Left ventricle myocardium inferior (tissue), 1 donor: ENCODE measurements at places on chromosomes 3 and 15. TPM values are rescaled to one million over a fixed set of nuclear protein-coding genes. Genes with fewer than 3 reads are reported as not detected.

DNA sequence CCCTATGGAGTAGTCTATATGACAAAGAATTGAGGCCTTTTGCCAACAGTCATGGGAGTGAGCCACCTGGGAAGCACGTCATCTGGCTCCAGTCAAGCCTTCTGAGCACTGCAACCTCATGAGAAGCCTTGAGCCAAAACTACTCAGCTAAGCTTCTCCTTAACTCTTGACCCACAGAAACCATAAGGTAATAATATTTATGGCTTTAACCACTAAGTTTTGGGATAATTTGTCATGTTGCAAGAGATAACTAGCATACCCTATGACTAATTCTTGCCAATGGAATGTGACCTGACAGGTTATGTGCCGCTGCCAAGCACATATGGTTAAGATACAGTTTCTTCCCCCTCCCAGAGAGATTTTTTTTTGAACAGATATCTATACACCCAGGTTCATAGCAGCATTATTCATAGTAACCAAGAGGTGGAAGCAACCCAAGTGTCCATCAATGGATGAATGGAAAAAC, 11.8 kb upstream of the SLC6A11 start:
- no peaks in the 10 kb centered on the region for H3K36me3 ChIP-seq
- H3K27me3 ChIP-seq, result peaks cover 73% of the 10 kb centered on the region
- no peak for DNase-seq
- no peak overlapping the region for H3K27ac ChIP-seq

DNA sequence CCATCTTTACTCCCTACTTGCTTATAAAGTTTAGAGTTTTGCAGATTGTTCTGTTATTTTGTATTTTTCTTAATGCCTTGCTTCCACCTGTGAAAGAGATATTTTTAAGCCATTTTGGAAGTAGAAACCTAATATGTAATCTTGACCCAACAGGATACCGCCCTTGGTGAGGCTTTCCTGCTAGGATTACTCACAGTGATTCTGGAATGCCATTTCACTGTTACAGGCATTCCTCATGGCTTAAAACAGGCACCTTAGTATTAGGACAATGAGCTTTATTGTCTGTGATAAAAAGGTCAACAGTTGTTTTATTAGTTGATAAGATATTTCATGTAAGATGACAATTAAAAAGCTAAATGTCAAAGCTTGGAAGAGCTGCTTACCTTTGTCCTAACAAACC, 58.2 kb downstream of the PHLDB2 start:
- peaks cover 86% of the 10 kb centered on the region for H3K4me1 ChIP-seq
- peaks cover 69% of the 10 kb centered on the region for H3K36me3 ChIP-seq
- no peak overlapping the region for H3K4me3 ChIP-seq
- peak overlapping the region; percentile 51 for H3K27ac ChIP-seq

DNA sequence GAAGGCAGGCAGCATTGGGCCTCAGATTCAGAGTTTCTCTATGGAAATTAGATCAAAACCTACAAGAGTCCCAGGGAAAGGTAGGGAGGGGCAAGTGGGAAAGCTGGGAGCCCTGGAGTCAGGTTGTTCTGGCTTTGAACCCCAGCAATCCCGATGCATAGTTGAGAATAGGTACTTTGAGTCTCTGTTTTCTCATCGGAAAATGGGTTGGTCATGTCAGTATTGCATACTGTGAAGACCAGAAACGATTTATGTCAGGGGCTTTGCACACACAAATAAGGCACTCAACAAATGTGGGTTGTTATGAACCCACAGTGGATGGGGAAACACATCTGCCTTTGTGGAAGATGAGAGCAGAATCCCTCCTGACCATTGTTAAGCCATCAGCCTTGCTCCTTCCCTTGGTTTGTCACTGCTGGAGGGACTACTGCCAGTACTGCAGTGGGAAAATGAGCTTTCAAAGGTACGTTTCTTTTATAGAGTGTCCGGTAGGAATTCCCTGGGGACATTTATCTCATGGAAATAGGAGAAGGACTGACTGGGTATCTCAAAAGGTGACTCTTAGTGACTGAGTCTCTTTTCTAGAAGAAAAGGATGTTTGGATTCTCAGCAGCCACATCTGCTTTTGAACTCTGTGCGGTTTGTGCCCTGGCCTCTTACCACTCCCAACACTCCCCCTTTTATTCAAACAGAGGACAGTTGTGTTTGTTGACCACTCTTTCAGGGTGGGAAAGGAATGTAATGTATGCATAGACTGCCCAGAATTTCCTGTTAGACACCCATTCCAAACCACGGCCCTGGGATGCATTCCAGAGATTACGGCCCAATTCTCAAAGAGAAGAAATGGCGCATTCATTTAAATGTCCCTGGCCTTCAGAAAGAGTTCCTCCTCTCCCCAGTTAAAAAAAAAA, 54.6 kb upstream of the VILL start:
- peaks cover 53% of the 10 kb centered on the region for H3K4me1 ChIP-seq
- H3K36me3 ChIP-seq, result no peaks in the 10 kb centered on the region
- H3K27me3 ChIP-seq, result no peaks in the 10 kb centered on the region
- H3K4me3 ChIP-seq, result no peak overlapping the region
- DNase-seq, result no peak

DNA sequence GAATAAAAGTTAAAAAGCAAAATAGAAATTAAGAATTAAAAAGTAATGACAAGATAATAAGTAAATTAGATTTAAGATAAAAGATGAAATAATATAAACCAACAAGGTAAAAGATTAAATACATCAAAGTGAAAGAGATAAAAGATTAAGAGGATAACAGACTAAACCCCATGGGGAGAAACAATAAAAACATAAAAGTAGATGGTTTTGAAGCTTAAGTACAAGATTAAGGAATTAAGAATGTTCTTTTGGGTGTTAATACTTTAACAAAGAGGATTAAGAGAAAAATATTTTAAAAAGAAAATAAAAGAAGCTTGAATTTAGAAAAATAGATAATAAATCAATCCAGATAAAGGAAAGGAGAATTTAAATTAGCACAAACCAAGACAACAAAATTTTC, 85.4 kb downstream of the SQOR start:
- H3K4me3 ChIP-seq, result no peak overlapping the region
- no peaks in the 10 kb centered on the region for H3K36me3 ChIP-seq
- H3K27me3 ChIP-seq, result no peaks in the 10 kb centered on the region
- H3K4me1 ChIP-seq, result peaks cover 4% of the 10 kb centered on the region
- no peak for DNase-seq

- H3K27me3 ChIP-seq, result no peaks in the 10 kb centered on the region
- peak overlapping the region; percentile 100 for H3K27ac ChIP-seq
- peaks cover 55% of the 10 kb centered on the region for H3K4me1 ChIP-seq
- DNase-seq, result peak; percentile 98
- H3K4me3 ChIP-seq, result peak overlapping the region; percentile 98
These were observed 852 bp upstream of the BHLHE40 start for GRCh38 chr3:4978204-4978965.

DNA sequence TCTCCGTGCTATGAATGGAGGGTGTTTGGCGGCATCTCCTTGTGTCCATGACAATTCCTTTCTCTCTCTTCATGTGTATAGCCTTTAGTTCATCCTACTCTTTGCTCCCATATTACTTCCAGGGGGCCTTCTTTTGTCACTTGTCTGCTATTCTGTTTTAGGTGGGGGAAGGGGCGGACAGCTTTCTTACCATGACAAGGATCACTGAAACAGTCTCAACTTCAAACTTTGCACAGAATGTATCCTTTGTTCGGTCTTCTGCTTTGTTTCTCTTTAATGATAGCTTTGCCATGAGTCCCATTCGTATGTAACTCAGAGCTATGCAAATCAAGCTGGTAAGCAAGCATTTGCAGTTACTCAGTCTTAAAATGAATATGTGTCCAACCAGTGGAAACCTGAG, 294.2 kb downstream of the TIGIT start:
- no peak overlapping the region for H3K27ac ChIP-seq
- peaks cover 5% of the 10 kb centered on the region for H3K36me3 ChIP-seq
- H3K4me3 ChIP-seq, result no peak overlapping the region
- H3K27me3 ChIP-seq, result no peaks in the 10 kb centered on the region

DNA sequence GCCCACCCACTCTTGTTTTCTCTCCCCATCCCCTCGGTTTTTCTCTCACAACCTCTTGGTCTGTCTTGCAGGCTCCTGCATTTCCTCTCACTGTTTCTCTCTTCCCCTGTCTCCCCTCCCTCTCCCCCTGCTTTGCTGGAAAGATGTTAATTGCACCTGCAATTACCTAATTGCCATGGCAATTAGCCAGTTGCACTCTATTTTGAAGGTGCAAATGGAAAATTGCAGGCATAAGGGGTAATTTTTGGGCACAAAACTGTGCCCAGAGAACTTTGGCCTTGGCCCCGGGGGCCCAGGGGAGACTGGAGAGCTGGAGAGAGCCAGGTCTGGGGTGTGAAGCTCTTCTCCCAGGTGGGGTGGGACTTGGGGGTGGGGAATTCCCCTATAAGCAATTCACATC, 164.5 kb upstream of the TLE3 start:
- DNase-seq, result no peak
- no peaks in the 10 kb centered on the region for H3K36me3 ChIP-seq
- no peak overlapping the region for H3K27ac ChIP-seq
- peaks cover 13% of the 10 kb centered on the region for H3K27me3 ChIP-seq
- peaks cover 58% of the 10 kb centered on the region for H3K4me1 ChIP-seq

- H3K36me3 ChIP-seq, result no peaks in the 10 kb centered on the region
- no peak overlapping the region for H3K27ac ChIP-seq
- H3K27me3 ChIP-seq, result no peaks in the 10 kb centered on the region
- no peaks in the 10 kb centered on the region for H3K4me1 ChIP-seq
- no peak overlapping the region for H3K4me3 ChIP-seq
These were observed 442.9 kb downstream of the EDEM1 start for GRCh38 chr3:5630406-5630805.

- H3K4me1 ChIP-seq, result peaks cover under 1% of the 10 kb centered on the region
- no peak overlapping the region for H3K27ac ChIP-seq
- no peaks in the 10 kb centered on the region for H3K36me3 ChIP-seq
- DNase-seq, result no peak
These were observed 205.4 kb upstream of the TRIM42 start for GRCh38 chr3:140472306-140473020.

GRCh38 chr15:42401544-42402454, 42.5 kb downstream of the CAPN3 start:
- H3K36me3 ChIP-seq, result peaks cover 25% of the 10 kb centered on the region
- no peak overlapping the region for H3K4me3 ChIP-seq
- no peaks in the 10 kb centered on the region for H3K4me1 ChIP-seq
- no peaks in the 10 kb centered on the region for H3K27me3 ChIP-seq

- peaks cover 16% of the 10 kb centered on the region for H3K4me1 ChIP-seq
- no peak overlapping the region for H3K27ac ChIP-seq
- no peak for DNase-seq
- no peak overlapping the region for H3K4me3 ChIP-seq
- no peaks in the 10 kb centered on the region for H3K36me3 ChIP-seq
- H3K27me3 ChIP-seq, result peaks cover 28% of the 10 kb centered on the region
These were observed 190.6 kb downstream of the SHQ1 start for GRCh38 chr3:72657666-72658065.

- no peak overlapping the region for H3K27ac ChIP-seq
- no peak for DNase-seq
- no peaks in the 10 kb centered on the region for H3K36me3 ChIP-seq
- H3K4me3 ChIP-seq, result no peak overlapping the region
- no peaks in the 10 kb centered on the region for H3K4me1 ChIP-seq
- H3K27me3 ChIP-seq, result peaks cover 16% of the 10 kb centered on the region
These were observed 89.9 kb upstream of the RORA start for GRCh38 chr15:61318802-61319525.

GRCh38 chr3:76699846-76700245, 340.1 kb upstream of the ROBO2 start:
- no peak for DNase-seq
- no peak overlapping the region for H3K27ac ChIP-seq
- no peaks in the 10 kb centered on the region for H3K36me3 ChIP-seq
- H3K27me3 ChIP-seq, result peaks cover 3% of the 10 kb centered on the region
- H3K4me3 ChIP-seq, result no peak overlapping the region
- H3K4me1 ChIP-seq, result no peaks in the 10 kb centered on the region

DNA sequence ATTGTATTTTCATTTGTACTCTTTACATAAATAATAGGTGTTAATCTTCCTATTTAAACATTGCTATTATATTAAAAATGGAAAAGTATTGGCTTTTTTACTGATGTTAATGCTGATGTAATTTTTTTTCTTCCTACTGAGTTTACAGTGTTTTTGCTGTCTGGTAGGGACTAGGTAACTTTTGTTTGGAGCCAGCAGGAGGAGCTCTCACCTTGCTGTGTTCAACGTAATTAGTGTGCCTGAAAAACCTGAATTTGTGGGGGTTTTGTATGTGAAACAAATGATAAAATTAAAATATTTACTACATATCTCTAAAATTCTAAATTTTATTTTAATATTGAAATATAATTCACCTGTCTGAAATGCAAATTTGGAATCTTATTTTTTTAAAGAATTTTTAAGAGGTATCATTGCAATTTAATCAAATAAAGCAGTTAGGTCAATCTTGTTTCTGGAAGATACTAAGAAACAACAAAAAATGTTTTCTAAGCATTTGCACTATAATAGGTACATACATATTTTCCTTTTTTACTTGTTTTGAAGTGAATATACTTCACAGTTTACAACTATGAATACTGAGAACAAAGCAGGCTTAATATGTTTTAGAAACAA, 48.8 kb downstream of the EPHA6 start:
- H3K4me1 ChIP-seq, result no peaks in the 10 kb centered on the region
- no peaks in the 10 kb centered on the region for H3K36me3 ChIP-seq
- H3K27ac ChIP-seq, result no peak overlapping the region
- no peaks in the 10 kb centered on the region for H3K27me3 ChIP-seq

The CHRFAM7A gene
- 2.4 TPM for total RNA-seq

The RBSN gene
- 17.3 TPM for total RNA-seq

The PPP2R3A gene
- 94.9 TPM for total RNA-seq

The ALDH1L1 gene
- total RNA-seq, result 24.3 TPM

The CHL1 gene
- 8.8 TPM for total RNA-seq

The SLC27A2 gene
- not detected for total RNA-seq

The MPI gene
- 52.3 TPM for total RNA-seq
